GM23248 (cell line): ENCODE measurements at places on chromosomes 2 and 18. TPM values are rescaled to one million over a fixed set of nuclear protein-coding genes. Genes with fewer than 3 reads are reported as not detected.

DNA sequence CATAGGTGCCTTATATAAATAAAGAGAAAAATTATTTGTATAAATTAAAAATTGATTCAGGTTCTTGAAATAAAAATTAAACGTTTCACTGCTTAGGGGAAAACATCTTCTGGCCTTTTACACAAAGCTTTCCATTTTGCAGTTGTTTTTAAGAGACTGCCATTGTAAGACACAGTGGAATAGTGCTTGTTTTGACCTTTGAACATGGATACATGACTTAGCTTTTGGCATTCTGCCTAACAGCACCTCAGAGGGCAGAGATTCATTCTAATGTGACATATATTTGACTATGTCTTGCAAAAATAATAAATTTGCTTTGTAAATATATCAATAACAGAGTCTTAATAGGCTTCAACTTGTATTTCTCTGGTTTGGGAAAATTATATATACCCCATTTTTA is 142.1 kb downstream of the SLC4A10 start:
- DNase-seq, result peak; percentile 1

The POTEJ gene
- total RNA-seq, result not detected in 2 replicates

GRCh38 chr2:210954386-210954907 is 398.0 kb downstream of the CPS1 start:
- DNase-seq, result no peak

DNA sequence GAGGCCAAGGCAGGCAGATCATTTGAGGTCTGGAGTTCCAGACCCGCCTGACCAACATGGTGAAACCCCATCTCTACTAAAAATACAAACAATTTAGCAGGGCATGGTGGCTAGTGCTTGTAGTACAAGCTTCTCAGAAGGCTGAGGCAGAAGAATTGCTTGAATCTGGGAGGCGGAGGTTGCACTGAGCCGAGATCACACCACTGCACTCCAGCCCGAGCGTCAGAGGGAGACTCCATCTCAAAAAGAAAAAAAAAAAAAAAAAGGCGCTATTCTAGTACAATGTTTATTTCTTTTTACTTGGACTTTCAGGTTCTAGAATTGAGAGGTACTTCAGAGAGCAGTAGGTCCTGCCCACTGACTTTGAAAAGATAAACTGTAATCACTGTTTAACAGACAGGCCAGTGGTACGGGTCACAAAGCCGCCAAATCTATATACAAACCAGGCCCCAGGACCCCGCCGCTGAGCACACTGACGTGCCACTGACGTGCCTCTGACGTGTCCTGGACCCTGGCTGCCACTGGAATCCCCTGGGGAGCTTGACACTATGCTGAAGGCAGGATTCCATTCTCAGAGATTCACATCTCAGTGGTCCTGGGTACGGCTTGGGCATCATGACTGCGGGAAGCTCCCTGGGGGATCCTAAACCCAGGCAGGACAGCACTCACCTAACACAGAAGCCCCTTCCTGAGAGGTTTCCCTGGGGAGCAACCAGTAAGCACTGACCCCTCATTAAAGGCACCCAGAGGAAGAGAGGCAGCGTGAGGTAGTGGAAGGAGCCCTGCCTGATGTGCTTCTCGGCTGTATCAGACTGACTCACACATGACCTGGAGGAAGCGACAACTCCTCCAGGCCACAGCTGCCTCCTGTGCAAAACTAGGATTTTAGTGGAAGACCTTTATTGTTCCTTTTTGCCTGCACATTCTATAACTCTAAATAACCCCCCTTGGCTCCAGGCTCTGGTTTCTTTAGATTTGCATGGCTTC is 197.8 kb upstream of the MEIS1 start:
- DNase-seq, result no peak

- DNase-seq, result no peak
Measured at GRCh38 chr2:88729061-88729745, 37.7 kb downstream of the RPIA start.

The ST8SIA3 gene
- total RNA-seq, result not detected in 2 replicates

The LAMA3 gene
- total RNA-seq, result 1.9 and 3.5 TPM in 2 replicates

The CDCA7 gene
- total RNA-seq, result 3.0 and 3.3 TPM in 2 replicates

The RNU2-63P gene
- total RNA-seq, result not detected in 2 replicates

GRCh38 chr2:215812966-215813365 is 200.4 kb downstream of the MREG start:
- peak; percentile 70 for DNase-seq

The GALNT5 gene
- 114 and 117 TPM in 2 replicates for total RNA-seq

- DNase-seq, result no peak
Measured at GRCh38 chr18:23188068-23188760, 52.9 kb downstream of the CABLES1 start.

DNA sequence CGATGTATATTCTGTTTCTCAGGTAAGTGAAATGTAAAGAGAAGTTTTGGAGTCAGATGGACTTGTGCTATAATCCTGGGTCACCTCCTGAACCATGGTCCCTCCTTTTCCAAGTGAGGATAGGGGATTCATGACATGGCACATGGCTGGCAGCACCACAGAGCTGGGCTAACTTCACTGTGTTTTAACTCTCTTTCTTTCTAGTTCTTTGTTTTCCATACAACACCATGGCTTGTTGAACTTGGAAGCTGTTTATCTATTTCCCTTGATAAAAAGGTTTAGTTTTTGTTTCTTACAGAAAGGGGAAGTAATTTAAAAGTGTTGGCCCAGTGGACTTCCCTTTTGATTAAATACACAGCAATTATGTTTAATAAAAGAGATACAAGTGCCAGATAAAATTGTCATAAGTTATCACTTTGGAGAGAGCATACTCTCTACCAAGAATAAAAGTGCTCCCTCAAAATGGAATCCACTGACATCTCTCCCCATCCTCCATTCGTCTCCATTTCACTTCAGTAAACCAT is 90.4 kb downstream of the PLCL1 start:
- no peak for DNase-seq

GRCh38 chr2:121483021-121483420 is 47.7 kb upstream of the RNU4ATAC start:
- DNase-seq, result peak; percentile 75

The SYT4 gene
- not detected in 2 replicates for total RNA-seq

DNA sequence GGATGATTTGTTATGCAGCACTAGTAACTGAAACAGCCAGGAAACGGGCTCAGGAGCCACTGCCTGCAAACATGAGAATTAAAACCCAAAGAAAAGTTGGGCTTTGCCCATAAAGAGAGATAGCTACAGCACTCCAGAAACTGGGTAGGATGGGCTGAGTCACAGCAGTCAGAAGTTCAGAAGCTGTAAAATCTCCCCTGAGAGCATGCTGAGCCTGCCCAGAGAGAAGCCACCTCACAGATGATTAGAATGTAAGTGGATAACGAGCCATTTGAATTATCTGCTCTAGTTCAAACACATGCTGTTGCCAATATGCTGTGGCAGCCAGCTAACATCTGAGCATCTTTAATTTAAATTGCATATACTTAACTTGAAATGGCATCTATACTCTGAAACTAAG is 388.1 kb upstream of the ACVR2A start:
- DNase-seq, result peak; percentile 48

The KDSR gene
- 30.7 and 31.2 TPM in 2 replicates for total RNA-seq

The FOXI3 gene
- not detected in 2 replicates for total RNA-seq

GRCh38 chr2:169979025-169979424 is 151.8 kb downstream of the UBR3 start:
- no peak for DNase-seq

DNA sequence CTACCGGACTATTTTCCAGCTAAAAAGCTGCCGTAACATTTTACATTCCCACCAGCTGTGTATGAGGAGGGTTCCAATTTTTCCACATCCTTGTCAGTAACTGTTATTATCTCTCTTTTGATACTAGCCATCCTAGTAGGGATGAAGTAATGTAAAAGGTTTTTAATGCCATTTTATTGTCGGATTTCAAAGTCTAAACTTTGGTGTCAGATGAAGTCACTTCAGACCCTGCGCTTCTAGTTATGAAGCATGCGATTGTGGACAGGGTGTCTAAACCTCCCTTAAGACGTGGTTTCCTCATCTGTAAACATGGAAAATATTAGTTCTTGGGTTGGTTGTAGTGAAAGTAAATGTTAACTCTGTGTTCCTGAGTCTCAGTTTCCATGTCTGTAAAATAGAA is 4.7 kb downstream of the DGKD start:
- no peak for DNase-seq

GRCh38 chr2:239233576-239233975 is 167.2 kb downstream of the HDAC4 start:
- DNase-seq, result no peak

DNA sequence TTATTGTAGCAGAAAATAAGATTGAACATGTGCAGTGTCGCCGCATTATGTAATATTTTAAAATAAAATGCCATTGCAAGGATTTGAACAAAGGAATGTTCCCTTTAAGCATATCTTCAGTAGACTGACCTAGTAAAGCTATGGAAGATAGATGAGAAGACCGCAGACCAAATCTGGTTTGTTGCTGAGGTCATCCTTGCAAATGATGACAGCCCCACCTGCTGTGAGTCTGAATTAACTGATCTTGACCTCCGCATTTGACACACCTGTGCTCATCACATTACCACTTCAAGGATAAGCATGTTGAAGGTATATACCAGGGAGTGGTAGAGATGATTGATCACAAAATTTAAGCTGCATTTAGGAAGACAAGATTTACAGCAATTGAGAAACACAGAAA is 96.2 kb downstream of the NYAP2 start:
- DNase-seq, result no peak

- no peak for DNase-seq
Measured at GRCh38 chr2:101415220-101415619, 27.9 kb upstream of the CREG2 start.

DNA sequence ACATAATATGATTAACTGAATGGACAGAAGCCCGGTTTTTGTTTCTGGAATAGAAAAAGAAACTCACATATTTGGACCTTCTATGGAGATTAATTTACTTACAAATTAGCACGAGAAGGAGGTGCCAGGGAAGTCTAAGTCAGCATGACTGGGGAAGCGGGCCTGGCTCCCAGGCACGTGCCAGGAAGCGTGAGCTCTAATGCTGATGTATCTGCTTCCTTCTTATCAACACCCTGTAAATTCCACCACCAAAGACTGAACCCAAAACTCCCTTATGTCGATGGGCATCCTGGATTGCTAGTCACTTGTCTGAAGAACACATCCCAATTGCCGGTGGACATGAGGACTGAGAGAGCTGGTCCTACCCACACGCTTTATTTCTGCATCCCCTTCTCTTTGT is 134.5 kb downstream of the GALNT14 start:
- no peak for DNase-seq

The RMDN2 gene
- total RNA-seq, result 2.5 and 5.8 TPM in 2 replicates

The GPR39 gene
- total RNA-seq, result 2.6 and 3.8 TPM in 2 replicates

DNA sequence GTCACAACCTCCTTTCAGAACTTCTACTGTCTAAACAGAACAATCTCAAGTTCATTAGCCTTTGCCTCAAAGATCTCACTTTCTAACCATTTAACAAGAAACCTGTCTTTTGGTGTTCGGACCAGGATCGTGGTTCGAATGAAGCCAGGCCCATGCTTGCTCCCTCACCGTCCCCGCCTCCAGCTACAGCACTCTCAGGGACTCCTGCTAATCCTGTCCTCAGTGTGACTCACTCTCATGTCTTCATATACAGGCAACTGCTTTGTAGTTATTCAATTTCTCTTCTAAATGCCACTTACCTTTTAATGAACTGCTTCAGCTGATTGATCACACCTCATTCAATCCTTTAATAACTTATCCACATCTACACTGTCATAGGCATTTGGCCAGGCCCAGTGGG is 15.8 kb downstream of the SERTAD2 start:
- DNase-seq, result peak; percentile 63

- DNase-seq, result no peak
Measured at GRCh38 chr2:1227274-1227900, 185.9 kb upstream of the TPO start.

DNA sequence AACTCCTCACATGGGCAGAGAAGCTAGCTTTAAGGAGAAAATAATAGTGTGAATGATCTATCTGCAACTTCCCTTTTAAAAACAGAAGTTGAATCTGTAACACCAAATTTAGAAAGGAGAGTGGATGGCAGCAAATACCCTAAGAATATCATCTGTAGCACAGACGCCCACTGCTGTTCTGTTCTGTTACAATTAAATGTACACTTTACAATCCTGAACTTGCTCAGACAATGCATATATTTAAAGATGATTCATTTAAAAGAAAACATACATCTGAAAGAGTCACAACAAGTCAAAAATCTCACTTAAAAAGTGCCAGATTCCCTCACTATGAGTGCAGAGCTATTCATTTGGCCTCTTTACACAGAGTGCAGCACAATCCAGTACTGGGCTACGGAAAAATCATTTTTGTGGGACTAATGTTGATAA is 8.0 kb upstream of the SERTAD2 start:
- DNase-seq, result no peak

GRCh38 chr18:24000613-24001490 is 13.7 kb upstream of the TTC39C start:
- DNase-seq, result no peak

DNA sequence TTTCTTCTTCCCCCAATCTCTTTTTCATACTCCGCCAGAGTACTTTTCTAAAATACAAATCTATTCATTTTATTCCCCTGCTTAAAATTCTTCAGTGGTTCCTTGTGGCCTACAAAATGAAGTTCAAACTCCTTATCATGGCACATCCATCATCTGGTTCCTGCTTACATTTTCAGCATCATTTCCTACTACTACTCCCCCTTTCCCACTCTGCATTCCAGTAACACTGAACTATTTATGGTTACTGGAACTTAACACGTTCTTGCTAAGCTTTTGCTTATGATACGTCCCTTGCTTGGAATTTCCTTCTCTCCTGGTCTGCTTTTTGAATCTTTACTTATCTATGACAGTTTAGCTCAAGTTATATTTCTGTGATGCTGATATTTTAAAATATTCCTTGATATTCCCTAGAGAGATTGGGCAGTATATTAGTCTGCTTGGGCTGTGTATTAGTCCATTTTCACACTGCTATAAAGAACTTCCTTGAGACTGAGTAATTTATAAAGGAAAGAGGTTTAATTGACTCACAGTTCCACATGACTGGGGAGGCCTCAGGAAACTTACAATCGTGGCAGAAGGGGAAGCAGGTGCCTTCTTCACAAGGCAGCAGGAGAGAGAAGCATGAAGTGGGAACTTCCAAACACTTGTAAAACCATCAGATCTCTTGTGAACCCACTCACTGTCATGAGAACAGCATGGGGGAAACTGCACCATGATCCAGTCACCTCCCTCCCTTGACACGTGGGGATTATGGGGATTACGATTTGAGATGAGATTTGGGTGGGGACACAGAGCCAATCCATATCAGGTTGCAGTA is 53.2 kb downstream of the BMPR2 start:
- peak; percentile 34 for DNase-seq
